ENCODE measurements at places on chromosomes 16 and 17.

GRCh38 chr16:23523321-23523720 is 13.0 kb upstream of the GGA2 start:
- DNase-seq: no peak

DNA sequence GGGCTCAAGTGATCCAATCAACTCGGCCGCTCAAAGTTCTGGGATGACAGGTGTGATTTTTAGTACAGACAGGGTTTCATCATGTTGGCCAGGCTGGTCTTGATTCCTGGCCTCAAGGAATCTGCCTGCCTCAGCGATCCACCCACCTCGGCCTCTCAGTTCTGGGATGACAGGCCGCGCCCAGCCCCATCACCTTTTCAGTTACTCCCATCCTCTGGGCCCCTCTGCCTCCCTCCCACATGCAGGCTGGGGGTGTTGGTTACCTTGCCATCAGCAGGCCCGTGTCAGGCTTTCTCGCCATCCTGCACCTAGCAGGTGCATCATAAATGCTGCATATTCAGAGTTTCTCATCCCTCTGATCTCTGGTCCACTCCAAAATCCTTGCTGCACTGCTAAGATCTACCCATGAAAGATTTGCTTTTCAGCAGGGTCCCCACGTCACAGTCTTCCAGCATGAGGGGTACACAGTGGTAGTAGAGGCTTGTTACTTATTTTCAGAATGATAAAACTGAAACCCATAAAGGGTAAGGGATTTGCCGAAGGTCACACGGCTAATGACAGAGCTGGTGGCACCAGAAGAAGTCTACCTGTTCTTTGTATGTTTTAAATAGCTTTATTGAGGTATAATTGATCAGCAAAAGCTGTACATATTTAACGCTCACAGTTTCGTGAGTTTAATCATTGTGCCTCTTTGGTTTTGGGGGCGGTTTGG is 16.6 kb downstream of the PMM2 start:
- DNase-seq: no peak

GRCh38 chr17:39090908-39091665 is 60.4 kb downstream of the PLXDC1 start:
- DNase-seq: no peak

GRCh38 chr16:49596068-49596467 is 222.5 kb downstream of the C16orf78 start:
- no peak for DNase-seq

- no peak for DNase-seq
Observed at GRCh38 chr16:12971241-12971640, 69.8 kb downstream of the SHISA9 start.

- no peak for DNase-seq
Observed at GRCh38 chr17:74024871-74025531, 178.5 kb upstream of the RPL38 start.

DNA sequence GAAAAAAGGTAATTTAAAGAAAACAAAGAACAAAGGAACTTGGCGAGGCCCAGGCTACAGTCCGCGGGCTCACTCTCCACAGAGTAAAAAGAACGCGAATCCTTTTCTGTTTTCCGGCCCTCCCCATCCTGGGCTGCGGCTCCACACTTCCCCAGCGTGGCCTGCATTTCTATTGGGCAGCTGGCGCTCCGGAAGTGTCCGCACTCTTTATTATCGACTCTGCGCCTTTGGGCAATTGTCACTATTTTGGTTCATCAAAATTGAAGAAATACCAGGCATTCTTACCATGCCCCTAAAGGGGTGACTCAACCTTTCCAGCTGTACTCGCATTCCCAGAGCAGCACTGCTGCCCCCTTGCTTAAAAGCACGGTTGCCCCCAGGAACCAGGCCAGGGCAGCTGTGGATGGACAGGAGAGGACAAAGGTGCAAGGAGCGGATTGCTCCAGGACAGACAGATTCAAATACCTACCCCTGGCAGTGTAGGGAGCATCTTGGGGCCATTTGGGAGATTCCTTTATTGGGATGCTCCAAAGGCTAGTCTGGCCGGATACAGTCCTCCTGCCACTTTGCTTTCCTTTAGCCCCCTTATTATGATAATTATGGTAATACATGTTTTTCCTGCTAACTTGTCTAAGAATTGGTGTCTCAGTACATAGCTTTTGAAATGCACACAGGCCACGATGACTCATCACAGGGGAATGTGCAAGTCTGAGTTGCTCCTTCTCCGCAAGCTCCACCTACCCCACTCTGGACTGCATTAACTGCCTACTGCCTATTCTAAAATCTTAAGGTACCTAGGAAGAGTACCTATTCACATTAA is 985 bp upstream of the SLFN12 start:
- DNase-seq: peak; percentile 53

Data from stimulated activated CD8-positive, alpha-beta memory T cell treated with anti-CD3 and anti-CD28 coated beads, Interleukin-12 subunit alpha, Interleukin-12 subunit beta, amount 100 ng/mL, for 4 hours (primary cell).